ENCODE measurements at places on chromosomes 7 and 10.

GRCh38 chr7:32658467-32658869, 163.2 kb downstream of the AVL9 start:
- peak; percentile 66 for DNase-seq

DNA sequence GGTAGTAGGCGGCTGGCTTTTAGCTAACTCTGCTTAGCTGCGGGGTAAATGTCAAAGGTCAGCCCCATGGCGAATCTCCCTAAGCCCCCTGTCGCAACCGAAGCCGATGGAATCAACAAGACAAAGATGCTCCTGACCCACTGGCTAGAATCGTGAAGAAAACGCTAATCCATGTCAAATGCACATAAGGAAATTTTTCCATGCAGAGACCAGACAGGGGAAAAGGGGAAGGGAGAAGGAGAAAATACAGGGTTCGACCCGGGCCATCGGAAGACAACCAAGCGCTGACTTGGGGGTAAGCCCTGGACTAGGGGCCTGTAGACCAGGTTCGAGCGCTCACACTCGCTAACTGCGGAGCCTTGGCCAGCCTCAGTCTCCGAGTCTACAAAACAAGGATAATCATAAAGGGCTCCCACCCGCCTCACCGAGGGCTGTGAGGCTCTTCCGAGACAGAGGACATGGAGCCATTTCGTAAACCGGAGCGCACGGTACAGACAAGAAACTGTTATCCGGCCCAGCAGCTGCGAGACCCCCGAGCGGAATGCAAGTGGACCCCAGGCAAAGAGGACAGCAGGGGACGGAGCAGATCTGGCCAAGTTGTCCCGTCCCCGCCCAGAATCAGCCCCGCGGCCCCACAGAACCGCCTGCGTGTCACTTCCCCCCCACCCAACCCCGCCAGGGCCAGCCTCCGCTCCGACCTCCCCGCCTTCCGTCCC, 507 bp downstream of the SAR1A start:
- peak; percentile 28 for DNase-seq

GRCh38 chr10:6912929-6913328, 332.9 kb upstream of the PRKCQ start:
- no peak for DNase-seq

DNA sequence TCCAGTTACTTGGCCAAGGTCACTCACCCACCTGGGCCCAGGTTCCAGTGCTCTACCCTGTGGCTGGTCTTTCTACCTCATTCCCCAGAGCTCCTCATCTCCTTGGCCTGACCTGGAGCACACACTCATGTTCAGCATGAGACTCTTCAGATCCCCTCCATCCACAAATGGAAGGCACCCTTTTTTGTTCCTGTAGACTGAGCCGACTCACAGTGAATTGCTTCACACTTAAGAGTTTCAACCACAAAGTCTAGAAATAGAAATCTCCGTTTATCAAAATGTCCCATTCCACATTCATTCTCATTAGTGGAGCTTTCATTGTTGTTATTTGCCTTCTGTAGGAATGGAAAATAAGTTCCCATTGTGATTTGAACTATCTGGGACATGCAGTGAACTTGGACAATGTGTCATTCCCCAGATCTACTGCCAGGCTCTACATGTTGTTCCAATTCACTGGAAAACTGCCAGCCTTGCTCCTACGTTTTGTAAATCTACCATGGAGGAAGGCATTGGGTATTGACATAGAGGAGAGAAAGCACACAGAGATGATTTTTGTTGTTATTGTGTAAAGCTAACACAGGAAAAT, 125.3 kb upstream of the CELF2 start:
- DNase-seq: no peak

GRCh38 chr7:115249080-115249479, 327.2 kb downstream of the MDFIC start:
- no peak for DNase-seq
